ENCODE measurements at places on chromosomes 3 and 15. TPM values are rescaled to one million over a fixed set of nuclear protein-coding genes. Genes with fewer than 3 reads are reported as not detected.
A peak's percentile ranks its signal among the peaks of the same experiment; 100 is the strongest.

PTPRG gene
- 0.17 TPM for polyA plus RNA-seq

- no peaks in the 10 kb centered on the region for H3K27me3 ChIP-seq
- no peak overlapping the region for H3K4me3 ChIP-seq
- peaks cover 5% of the 10 kb centered on the region for H3K4me1 ChIP-seq
- DNase-seq, result no peak
- H3K27ac ChIP-seq, result no peak overlapping the region
Measured at GRCh38 chr3:17678116-17678741, 64.2 kb downstream of the TBC1D5 start.

GRCh38 chr3:189983612-189984011 lies 137.1 kb downstream of the P3H2 start:
- H3K4me3 ChIP-seq, result no peak overlapping the region
- DNase-seq, result no peak
- no peaks in the 10 kb centered on the region for H3K27me3 ChIP-seq

GRCh38 chr3:89335693-89336092 lies 228.3 kb downstream of the EPHA3 start:
- DNase-seq, result no peak
- H3K27ac ChIP-seq, result no peak overlapping the region
- H3K36me3 ChIP-seq, result no peaks in the 10 kb centered on the region
- no peaks in the 10 kb centered on the region for H3K4me1 ChIP-seq
- no peaks in the 10 kb centered on the region for H3K27me3 ChIP-seq

HESX1 gene
- not detected for polyA plus RNA-seq

GRCh38 chr15:100784493-100785180 lies 95.0 kb upstream of the ALDH1A3 start:
- peaks cover 13% of the 10 kb centered on the region for H3K27me3 ChIP-seq
- H3K27ac ChIP-seq, result no peak overlapping the region
- no peak overlapping the region for H3K4me3 ChIP-seq
- no peaks in the 10 kb centered on the region for H3K4me1 ChIP-seq

- no peak for DNase-seq
- peak overlapping the region; percentile 22 for H3K27ac ChIP-seq
- H3K4me3 ChIP-seq, result no peak overlapping the region
- H3K4me1 ChIP-seq, result peaks cover 13% of the 10 kb centered on the region
- peaks cover 18% of the 10 kb centered on the region for H3K36me3 ChIP-seq
- H3K27me3 ChIP-seq, result no peaks in the 10 kb centered on the region
Measured at GRCh38 chr3:51403675-51404074, 12.6 kb downstream of the RBM15B start.

OR5K2 gene
- not detected for polyA plus RNA-seq

CYP1A1 gene
- polyA plus RNA-seq, result not detected

UBAP1L gene
- 0.52 TPM for polyA plus RNA-seq

GRCh38 chr3:12952343-12953200 lies 111.2 kb upstream of the RPL32 start:
- no peak overlapping the region for H3K27ac ChIP-seq
- peak overlapping the region; percentile 41 for H3K4me3 ChIP-seq
- no peaks in the 10 kb centered on the region for H3K27me3 ChIP-seq
- DNase-seq, result no peak
- no peaks in the 10 kb centered on the region for H3K36me3 ChIP-seq
- H3K4me1 ChIP-seq, result peaks cover 69% of the 10 kb centered on the region

FGF7 gene
- polyA plus RNA-seq, result not detected

HHLA2 gene
- not detected for polyA plus RNA-seq

PLA2G4D gene
- not detected for polyA plus RNA-seq

DNA sequence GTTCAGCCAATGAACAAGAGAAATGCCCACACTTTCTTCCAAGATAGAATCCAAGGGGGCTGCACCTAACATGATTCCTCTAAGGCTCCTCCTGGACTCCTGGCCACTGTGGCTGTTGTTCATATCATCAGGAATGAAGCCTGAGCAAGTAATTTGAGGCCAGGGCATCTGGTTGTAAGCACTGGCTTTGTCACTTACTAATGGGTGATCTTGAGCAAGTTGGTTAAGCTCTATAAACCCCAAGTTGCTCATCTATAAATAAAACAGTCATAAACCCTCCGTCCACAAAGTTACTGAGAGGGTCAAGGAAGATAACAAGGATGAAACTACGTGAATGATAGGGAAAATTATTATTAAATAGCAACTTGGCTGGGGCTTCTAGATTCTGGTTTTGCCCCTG lies 58.3 kb downstream of the CDC25A start:
- H3K27me3 ChIP-seq, result no peaks in the 10 kb centered on the region
- H3K36me3 ChIP-seq, result no peaks in the 10 kb centered on the region
- no peak overlapping the region for H3K27ac ChIP-seq
- no peaks in the 10 kb centered on the region for H3K4me1 ChIP-seq

PLSCR2 gene
- not detected for polyA plus RNA-seq

- no peak overlapping the region for H3K27ac ChIP-seq
- no peak for DNase-seq
- peaks cover 13% of the 10 kb centered on the region for H3K4me1 ChIP-seq
- H3K27me3 ChIP-seq, result peaks cover 77% of the 10 kb centered on the region
Measured at GRCh38 chr3:158091531-158091930, 14.7 kb downstream of the SHOX2 start.

GRCh38 chr3:195163719-195164572 lies 107.0 kb downstream of the XXYLT1 start:
- H3K36me3 ChIP-seq, result no peaks in the 10 kb centered on the region
- H3K4me1 ChIP-seq, result peaks cover 42% of the 10 kb centered on the region
- no peak for DNase-seq
- no peaks in the 10 kb centered on the region for H3K27me3 ChIP-seq
- H3K4me3 ChIP-seq, result no peak overlapping the region

DUOXA2 gene
- not detected for polyA plus RNA-seq

DNA sequence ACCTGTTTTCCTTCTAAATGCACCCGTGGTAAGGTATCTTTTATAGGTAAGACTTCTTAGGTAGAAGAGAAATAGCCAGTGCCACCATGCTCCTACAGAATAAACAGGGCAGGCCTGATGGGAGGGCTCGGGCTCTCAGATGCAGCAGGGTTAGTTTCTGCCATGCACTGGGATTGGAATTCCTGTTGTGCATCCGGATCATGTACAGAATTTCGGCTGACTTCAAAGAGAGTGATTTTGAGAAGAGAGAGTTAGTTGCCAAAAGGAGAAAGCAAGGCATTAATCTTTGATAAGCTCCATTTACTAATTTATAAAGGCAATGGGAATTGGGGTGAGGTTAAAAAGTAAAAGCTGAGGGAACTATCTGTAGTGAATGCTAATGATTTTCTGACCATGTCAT lies 211.2 kb downstream of the WDR72 start:
- H3K36me3 ChIP-seq, result no peaks in the 10 kb centered on the region
- H3K27ac ChIP-seq, result no peak overlapping the region
- H3K4me1 ChIP-seq, result no peaks in the 10 kb centered on the region

GRCh38 chr15:52117549-52117948 lies 5.0 kb upstream of the BCL2L10 start:
- no peaks in the 10 kb centered on the region for H3K36me3 ChIP-seq
- no peak overlapping the region for H3K27ac ChIP-seq
- H3K27me3 ChIP-seq, result no peaks in the 10 kb centered on the region
- DNase-seq, result no peak

GRCh38 chr3:191568206-191568605 lies 107.2 kb downstream of the PYDC2 start:
- no peak for DNase-seq
- no peak overlapping the region for H3K4me3 ChIP-seq
- no peaks in the 10 kb centered on the region for H3K36me3 ChIP-seq
- H3K4me1 ChIP-seq, result no peaks in the 10 kb centered on the region
- H3K27ac ChIP-seq, result no peak overlapping the region
- no peaks in the 10 kb centered on the region for H3K27me3 ChIP-seq

COL7A1 gene
- not detected for polyA plus RNA-seq

CAPN3 gene
- polyA plus RNA-seq, result 5.7 TPM

DENND4A gene
- polyA plus RNA-seq, result 18.3 TPM

All from naive B cell (primary cell).